Mesendoderm (in vitro differentiated cells): ENCODE measurements at places on chromosomes 7 and 10.

DNA sequence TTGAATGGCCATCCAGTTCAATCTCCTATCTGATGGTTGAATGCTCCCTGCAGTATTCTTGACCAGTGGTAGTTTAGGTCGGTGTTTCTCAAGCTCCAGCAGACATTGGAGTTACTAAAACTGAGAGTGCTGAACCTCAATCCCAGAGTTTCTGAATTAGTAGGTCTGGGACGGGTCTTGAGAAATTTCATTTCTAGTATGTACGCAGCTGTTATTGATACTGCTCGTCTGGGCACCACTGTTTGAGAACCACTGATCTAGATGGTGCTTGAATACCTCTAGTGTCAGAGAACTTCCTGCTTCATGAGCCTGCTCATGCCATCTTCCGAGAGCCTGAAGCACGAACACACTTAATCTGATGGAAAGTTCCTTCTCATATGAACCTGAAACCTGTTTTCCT lies 99.4 kb upstream of the CREB5 start:
- no peaks in the 10 kb centered on the region for H3K4me1 ChIP-seq
- no peaks in the 10 kb centered on the region for H3K27me3 ChIP-seq
- no peak for DNase-seq
- H3K36me3 ChIP-seq = no peaks in the 10 kb centered on the region

- DNase-seq = no peak
- no peak overlapping the region for H3K27ac ChIP-seq
- no peaks in the 10 kb centered on the region for H3K27me3 ChIP-seq
- no peak overlapping the region for H3K4me3 ChIP-seq
These were observed 111.6 kb upstream of the GATA3 start for GRCh38 chr10:7942859-7943258.

DNA sequence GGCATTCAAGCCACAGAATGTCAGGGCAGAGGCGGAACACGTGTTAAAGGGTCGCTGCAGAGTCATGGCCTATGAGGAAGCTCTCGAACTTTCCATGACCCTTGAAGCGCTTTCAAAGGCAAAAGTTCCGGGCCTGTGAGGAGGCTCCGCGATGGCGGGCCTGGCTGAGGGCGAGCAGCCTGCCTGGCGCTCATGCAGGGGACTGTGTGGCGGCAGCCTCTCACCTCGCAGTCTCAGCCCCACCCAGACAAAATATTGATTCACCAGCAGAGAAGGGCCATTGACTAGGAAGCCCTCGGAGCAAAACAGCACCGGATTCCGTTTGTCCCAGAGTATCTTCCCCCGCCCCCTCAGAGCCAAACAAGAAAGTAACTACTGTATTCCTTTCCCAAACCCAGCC lies 12.8 kb upstream of the CNNM1 start:
- H3K27me3 ChIP-seq = no peaks in the 10 kb centered on the region
- DNase-seq = no peak
- no peak overlapping the region for H3K27ac ChIP-seq

GRCh38 chr7:86664486-86664885 lies 20.8 kb downstream of the GRM3 start:
- H3K36me3 ChIP-seq = no peaks in the 10 kb centered on the region
- peaks cover 4% of the 10 kb centered on the region for H3K4me1 ChIP-seq
- H3K27ac ChIP-seq = no peak overlapping the region
- H3K27me3 ChIP-seq = no peaks in the 10 kb centered on the region

- DNase-seq = no peak
- no peak overlapping the region for H3K27ac ChIP-seq
- no peaks in the 10 kb centered on the region for H3K27me3 ChIP-seq
- H3K4me3 ChIP-seq = no peak overlapping the region
- H3K4me1 ChIP-seq = no peaks in the 10 kb centered on the region
- no peaks in the 10 kb centered on the region for H3K36me3 ChIP-seq
These were observed 45.8 kb upstream of the RHEB start for GRCh38 chr7:151565541-151565940.

- H3K27me3 ChIP-seq = no peaks in the 10 kb centered on the region
- no peak for DNase-seq
These were observed 156.4 kb upstream of the FGFR2 start for GRCh38 chr10:121754666-121755065.

DNA sequence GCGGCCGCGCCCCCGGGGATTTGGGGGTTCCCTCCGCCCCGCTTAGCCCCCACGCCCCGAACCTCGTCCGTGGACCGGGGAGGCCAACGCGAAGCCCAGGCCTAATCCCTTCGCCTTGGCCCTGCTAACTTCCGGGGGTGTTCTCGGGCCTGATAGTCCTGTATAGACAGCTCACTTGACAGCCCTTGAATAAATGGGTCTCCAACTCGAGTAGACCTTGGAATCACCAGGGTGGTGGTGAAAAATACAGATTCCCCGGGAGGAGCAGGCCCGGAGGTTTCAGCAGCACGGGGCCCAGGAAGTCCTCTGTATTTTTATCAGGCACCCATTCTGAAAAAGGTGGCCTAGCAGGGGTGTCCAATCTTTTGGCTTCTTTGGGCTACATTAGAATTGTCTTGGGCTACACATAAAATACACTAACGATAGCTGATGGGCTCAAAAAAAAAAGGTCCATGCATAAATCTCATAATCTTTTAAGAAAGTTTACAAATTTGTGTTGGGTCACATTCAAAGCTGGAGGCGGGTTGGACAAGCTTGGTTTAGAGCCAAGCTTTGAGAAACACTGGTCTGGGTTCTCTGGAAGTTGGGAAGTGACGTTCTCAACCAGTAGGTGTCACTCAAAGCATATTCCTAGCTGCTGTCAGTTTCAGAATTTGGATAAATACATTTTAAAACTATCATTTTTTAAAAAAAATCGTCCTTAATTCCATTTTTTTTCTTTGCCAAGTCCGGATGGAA lies 221.7 kb downstream of the PHTF2 start:
- no peaks in the 10 kb centered on the region for H3K27me3 ChIP-seq
- H3K4me3 ChIP-seq = no peak overlapping the region
- H3K27ac ChIP-seq = peak overlapping the region; percentile 45

- no peaks in the 10 kb centered on the region for H3K27me3 ChIP-seq
- no peak overlapping the region for H3K4me3 ChIP-seq
- H3K36me3 ChIP-seq = peaks cover 4% of the 10 kb centered on the region
- DNase-seq = peak; percentile 81
- peaks cover 2% of the 10 kb centered on the region for H3K4me1 ChIP-seq
These were observed 48.2 kb upstream of the NFKB2 start for GRCh38 chr10:102347236-102347828.

DNA sequence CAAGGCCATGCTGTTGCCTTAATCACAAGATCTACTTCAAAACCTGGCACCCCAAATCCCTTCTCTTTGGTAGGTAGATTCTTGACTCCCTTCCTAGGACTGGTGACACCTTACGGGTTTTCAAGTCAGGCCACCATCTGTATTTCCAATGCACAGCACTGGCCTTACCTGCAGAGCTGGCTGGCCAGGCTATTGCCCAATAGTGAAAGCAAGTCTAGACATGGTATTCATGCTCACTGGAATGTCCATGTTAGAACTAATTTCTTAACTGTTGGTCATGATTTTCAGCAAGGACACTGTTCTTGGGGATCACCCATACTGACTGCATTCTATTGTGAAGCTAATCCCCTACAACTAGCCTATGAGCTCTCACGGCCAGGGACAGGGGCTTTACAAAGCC lies 313.1 kb upstream of the RNF32 start:
- H3K4me3 ChIP-seq = no peak overlapping the region
- H3K4me1 ChIP-seq = no peaks in the 10 kb centered on the region
- no peak overlapping the region for H3K27ac ChIP-seq
- no peaks in the 10 kb centered on the region for H3K36me3 ChIP-seq
- DNase-seq = no peak
